ENCODE measurements at places on chromosomes 11 and 22. TPM values are rescaled to one million over a fixed set of nuclear protein-coding genes. Genes with fewer than 3 reads are reported as not detected.

The INPPL1 gene
- polyA plus RNA-seq = 79.8 TPM

The BIK gene
- not detected for polyA plus RNA-seq

The UNC93B1 gene
- polyA plus RNA-seq = 16.2 TPM

The CHRM1 gene
- not detected for polyA plus RNA-seq

The PSMA1 gene
- 222 TPM for polyA plus RNA-seq

All from AG04450 (cell line).